ENCODE measurements at places on chromosomes 3 and 15.

DNA sequence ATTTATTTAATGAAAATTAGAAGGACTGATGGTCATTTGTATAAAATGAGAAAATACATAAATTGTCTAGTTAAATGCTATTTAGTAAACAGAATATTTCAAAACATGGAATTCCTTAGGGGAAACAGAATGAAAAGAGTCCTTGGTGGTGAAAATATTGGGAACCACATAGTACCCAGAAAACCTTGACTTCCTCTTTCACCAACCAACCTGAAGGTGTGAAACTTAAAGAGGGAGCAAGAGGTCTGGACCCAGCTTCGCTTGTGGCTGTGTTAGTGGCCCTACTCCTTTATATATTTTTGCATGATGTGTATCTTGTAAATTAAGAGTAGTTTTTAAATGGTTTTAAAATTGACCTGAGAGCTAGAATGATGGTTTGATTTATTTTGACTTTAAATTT is 64.2 kb downstream of the MAP2K5 start:
- no peak for DNase-seq

- DNase-seq, result no peak
Observed at GRCh38 chr3:29281344-29282241, 722 bp downstream of the RBMS3 start.

- DNase-seq, result no peak
Observed at GRCh38 chr3:127209840-127210653, 17.1 kb downstream of the PRR23E start.

DNA sequence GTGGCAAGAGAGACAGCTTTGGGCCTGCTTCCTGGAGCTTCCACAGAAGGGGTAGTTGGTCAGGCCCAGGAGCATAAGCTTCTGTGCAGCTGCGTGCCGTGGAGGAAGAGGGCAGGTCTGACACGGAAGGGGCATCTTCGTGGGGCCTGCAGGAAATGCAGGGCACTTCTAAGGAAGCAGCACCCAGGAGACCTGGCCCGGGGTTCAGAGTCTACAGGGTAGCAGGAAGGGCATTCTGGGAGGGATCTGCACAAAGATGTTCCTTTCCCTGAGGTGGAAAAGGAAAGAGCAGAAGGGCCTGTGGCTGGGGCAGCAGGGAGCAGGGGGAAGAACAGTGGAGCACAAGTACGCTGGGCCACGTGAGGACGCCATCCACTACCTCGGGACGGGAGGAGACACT is 85.1 kb downstream of the DNAJB8 start:
- no peak for DNase-seq

GRCh38 chr15:29736744-29737020 is 85.6 kb downstream of the TJP1 start:
- DNase-seq, result no peak

DNA sequence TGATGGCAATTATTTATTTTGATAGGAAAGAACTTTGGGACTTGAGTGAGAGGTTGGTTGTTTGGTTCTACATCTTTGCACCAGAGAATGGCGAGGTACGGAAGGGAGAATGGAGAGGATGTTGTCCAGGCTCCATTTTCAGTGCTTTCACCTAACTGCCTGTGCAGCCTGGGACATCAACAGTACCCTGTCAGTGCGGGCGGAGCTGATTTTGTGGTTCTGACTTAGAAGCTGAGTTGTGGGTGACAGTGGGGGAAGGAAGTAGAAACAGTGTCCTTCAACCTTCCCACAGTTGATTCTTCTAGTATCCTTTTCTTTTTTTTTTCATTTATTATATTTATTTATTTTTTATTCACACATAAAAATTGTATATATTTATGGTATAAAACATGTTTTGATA is 95.3 kb downstream of the TIGIT start:
- DNase-seq, result no peak

GRCh38 chr3:5431146-5431545 is 243.6 kb downstream of the EDEM1 start:
- no peak for DNase-seq

DNA sequence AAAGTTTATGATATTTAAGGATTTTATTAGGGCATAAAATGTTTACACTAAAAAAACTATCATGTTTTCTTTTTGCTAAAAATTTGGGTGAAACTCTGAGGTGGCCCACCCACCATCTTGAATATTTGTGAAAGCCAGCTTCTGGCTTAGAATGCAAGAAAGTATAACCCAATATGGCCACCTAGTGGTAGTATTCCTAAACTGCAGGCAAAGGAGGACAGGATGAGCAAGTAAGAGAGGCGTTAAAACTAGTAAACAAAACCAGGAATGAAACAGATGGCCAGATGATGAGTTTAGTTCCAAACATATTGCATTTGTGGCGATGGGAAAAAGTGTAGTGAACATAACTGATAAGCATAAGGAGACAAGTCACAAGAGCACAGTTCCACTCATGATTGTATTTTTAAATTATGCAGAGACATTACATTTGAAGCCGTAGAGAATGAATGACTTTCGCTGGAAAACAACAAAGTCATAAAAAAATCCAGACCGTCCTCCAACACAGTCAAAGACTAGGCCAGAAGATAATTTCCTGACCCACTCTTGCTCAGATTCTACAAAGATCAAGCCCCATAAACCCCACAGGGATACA is 103.3 kb upstream of the PRTG start:
- no peak for DNase-seq

- DNase-seq, result peak; percentile 26
Observed at GRCh38 chr3:9500108-9501050, 53.2 kb downstream of the LHFPL4 start.

DNA sequence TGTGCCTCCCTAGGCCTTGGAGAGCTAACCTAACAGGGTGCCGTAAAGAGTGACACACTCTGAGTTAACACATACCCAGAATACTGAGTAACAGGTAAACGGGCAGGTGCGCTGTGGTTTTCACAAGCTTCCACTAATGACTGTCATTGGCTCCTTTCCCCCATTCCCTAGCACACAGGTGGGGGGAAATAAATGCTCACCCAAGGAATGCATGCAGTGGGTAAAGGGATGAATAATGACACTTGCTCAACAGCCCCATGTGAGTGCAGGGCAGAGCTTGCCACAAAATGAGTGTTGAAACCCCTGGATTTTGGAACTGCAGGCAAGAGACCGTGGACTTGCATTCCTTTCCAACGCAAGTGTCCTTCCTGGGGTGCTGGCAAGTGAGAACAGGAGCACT is 57.6 kb downstream of the ADAMTS17 start:
- DNase-seq, result no peak

DNA sequence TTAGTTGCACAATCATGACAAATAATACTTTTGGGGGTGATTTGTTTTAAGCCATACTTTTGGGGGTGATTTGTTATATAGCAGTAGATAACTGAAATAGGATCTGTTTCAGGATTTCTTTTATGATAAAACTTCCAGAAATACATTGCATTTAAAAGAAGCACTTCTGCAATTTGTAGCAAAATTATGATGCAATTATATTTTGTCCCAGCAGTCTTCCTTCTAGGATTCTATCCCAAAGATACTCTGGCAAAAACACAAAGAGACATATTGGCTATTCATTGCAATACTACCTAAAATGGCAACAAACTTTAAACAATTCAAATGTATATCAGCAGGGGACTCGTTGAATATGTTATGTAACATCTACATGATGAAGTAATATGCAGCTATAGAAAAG is 78.9 kb upstream of the ANKRD28 start:
- DNase-seq, result no peak

- DNase-seq, result no peak
Observed at GRCh38 chr15:62802612-62803011, 239.9 kb upstream of the TPM1 start.

All from activated T-helper 1 cell treated with Interleukin-2 at 50 U/mL for 16 hours (primary cell).